ENCODE measurements at places on chromosomes 5 and 9.

DNA sequence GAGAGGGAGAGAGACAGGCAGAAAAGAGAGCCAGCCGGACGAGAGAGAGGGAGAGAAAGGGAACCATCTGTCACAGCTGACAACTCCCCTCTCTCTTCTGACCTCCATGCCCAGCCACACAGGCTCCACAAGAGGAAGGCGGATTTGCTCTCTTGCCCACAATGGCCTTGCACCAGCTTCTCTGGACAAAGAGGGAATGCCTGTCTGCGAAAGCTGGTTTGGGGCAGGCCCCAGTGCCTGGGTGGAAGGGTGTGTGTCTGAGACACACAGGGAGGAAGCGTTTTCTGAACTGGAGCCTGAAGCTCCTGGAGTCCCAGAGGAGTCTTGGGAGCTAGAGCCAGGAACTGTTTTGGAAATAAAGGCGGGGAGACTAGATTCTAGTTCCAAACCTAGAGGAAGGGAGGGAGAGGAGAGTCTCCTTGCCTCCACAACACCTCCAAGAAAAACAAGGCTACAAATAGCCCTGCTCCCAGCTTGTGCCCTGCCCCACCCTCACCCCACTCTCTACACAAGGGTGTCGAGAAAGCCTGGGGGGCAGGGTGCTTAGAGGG lies 12.5 kb downstream of the C1QTNF2 start:
- H3K4me1 ChIP-seq = no peaks in the 10 kb centered on the region
- no peak overlapping the region for H3K27ac ChIP-seq
- no peak for DNase-seq
- H3K27me3 ChIP-seq = peaks cover 3% of the 10 kb centered on the region

- DNase-seq = no peak
- H3K4me3 ChIP-seq = peak overlapping the region; percentile 12
- H3K27ac ChIP-seq = peak overlapping the region; percentile 8
- H3K36me3 ChIP-seq = peaks cover 5% of the 10 kb centered on the region
- H3K4me1 ChIP-seq = peaks cover 32% of the 10 kb centered on the region
These were observed 453.3 kb downstream of the DIRAS2 start for GRCh38 chr9:90189306-90189705.

- H3K4me1 ChIP-seq = peaks cover 25% of the 10 kb centered on the region
- no peak overlapping the region for H3K27ac ChIP-seq
- no peak overlapping the region for H3K4me3 ChIP-seq
- H3K36me3 ChIP-seq = peaks cover 10% of the 10 kb centered on the region
- H3K27me3 ChIP-seq = no peaks in the 10 kb centered on the region
These were observed 67.0 kb upstream of the NEK6 start for GRCh38 chr9:124190761-124191160.

DNA sequence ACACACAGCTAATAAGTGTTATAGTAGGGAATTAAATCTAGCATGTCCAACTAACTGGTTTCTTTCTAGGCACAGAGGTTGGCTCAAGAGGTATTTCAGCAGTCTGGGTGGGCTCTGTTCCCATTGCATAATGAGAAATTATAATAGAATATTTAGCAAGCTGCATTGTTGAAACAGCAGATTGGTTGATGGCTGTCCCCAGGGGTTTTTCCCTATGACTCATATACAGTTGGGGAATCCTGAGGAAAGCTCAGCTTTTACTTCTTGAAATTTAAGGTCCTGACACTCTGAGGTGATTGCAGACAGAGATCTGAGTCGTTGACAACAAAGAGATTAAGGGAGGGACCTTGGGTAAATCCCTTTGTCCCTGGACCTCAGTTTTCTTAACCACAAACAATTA lies 38.3 kb upstream of the TNFSF8 start:
- DNase-seq = no peak
- no peak overlapping the region for H3K4me3 ChIP-seq

DNA sequence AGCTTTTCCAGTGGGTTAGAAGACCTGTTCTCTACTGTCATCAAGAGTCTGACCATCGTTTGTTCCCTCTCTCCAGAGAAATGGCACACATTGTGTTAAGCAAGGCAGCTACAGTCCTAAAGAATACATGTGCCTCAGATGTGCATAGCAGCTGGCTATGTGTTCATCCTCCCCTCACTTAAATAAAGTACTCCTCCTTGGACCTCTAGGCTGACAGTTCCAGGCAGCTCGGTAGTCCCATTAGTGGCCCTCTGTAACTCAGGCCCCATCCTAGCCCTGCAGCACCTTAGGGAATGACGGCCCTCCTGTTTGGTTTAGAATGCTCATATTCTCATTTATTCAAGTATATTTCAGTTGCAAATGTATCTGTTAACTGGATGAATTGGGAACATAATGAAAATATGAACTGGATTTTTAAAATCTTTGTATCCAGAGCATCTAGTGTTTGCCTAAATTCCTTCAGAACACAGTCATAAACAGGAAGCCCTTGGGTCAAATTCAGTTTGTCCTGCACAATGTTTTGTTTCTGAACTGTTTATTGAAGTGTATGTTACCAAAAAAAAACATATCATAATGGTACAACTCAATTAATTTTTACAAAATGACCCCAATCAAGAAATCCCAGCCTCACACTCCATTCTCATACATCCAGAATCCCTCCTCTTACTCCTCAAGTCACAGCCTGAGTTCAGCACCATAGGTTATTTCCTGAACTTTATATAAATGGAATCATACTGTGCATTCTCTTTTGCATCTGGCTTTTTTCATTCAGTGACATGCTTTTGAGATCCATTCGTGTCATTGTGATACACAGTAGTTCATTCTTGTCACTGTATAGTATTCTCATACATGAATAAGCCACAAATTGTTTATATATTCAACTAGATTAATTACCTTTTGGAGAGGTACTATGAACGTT lies 1.6 kb upstream of the ASPN start:
- no peaks in the 10 kb centered on the region for H3K36me3 ChIP-seq
- no peak overlapping the region for H3K4me3 ChIP-seq
- no peak for DNase-seq
- no peak overlapping the region for H3K27ac ChIP-seq
- H3K27me3 ChIP-seq = no peaks in the 10 kb centered on the region
- no peaks in the 10 kb centered on the region for H3K4me1 ChIP-seq

- H3K27me3 ChIP-seq = no peaks in the 10 kb centered on the region
- H3K27ac ChIP-seq = no peak overlapping the region
- DNase-seq = no peak
- no peak overlapping the region for H3K4me3 ChIP-seq
These were observed 552.4 kb downstream of the IRX1 start for GRCh38 chr5:4148009-4148408.

- H3K36me3 ChIP-seq = peaks cover 6% of the 10 kb centered on the region
- H3K27ac ChIP-seq = no peak overlapping the region
- peak overlapping the region; percentile 90 for H3K4me3 ChIP-seq
- H3K4me1 ChIP-seq = peaks cover 13% of the 10 kb centered on the region
- no peak for DNase-seq
- no peaks in the 10 kb centered on the region for H3K27me3 ChIP-seq
These were observed 916 bp downstream of the TOR1A start for GRCh38 chr9:129822898-129823541.

GRCh38 chr5:39933061-39933460 lies 508.3 kb upstream of the DAB2 start:
- peaks cover under 1% of the 10 kb centered on the region for H3K27me3 ChIP-seq
- no peaks in the 10 kb centered on the region for H3K4me1 ChIP-seq
- DNase-seq = no peak
- H3K36me3 ChIP-seq = no peaks in the 10 kb centered on the region
- H3K4me3 ChIP-seq = no peak overlapping the region

- peak overlapping the region; percentile 99 for H3K4me3 ChIP-seq
- H3K27ac ChIP-seq = peak overlapping the region; percentile 94
- H3K4me1 ChIP-seq = peaks cover 10% of the 10 kb centered on the region
- no peaks in the 10 kb centered on the region for H3K36me3 ChIP-seq
- no peaks in the 10 kb centered on the region for H3K27me3 ChIP-seq
- DNase-seq = no peak
These were observed 596 bp upstream of the ADAMTS6 start for GRCh38 chr5:65482296-65482735.

GRCh38 chr9:18274693-18275092 lies 199.3 kb upstream of the ADAMTSL1 start:
- no peak overlapping the region for H3K4me3 ChIP-seq
- H3K4me1 ChIP-seq = no peaks in the 10 kb centered on the region
- H3K36me3 ChIP-seq = no peaks in the 10 kb centered on the region
- no peak for DNase-seq

GRCh38 chr5:76920491-76920890 lies 32.4 kb upstream of the CRHBP start:
- H3K36me3 ChIP-seq = peaks cover 3% of the 10 kb centered on the region
- no peaks in the 10 kb centered on the region for H3K4me1 ChIP-seq
- H3K27ac ChIP-seq = no peak overlapping the region
- no peak overlapping the region for H3K4me3 ChIP-seq

GRCh38 chr9:107309271-107309670 lies 26.2 kb downstream of the RAD23B start:
- no peak overlapping the region for H3K4me3 ChIP-seq
- H3K36me3 ChIP-seq = peaks cover 44% of the 10 kb centered on the region
- H3K27ac ChIP-seq = no peak overlapping the region
- no peaks in the 10 kb centered on the region for H3K27me3 ChIP-seq
- peaks cover 24% of the 10 kb centered on the region for H3K4me1 ChIP-seq

GRCh38 chr5:87022415-87022814 lies 245.3 kb upstream of the RASA1 start:
- H3K4me1 ChIP-seq = peaks cover 10% of the 10 kb centered on the region
- no peaks in the 10 kb centered on the region for H3K27me3 ChIP-seq
- DNase-seq = no peak
- H3K27ac ChIP-seq = no peak overlapping the region

- H3K27ac ChIP-seq = no peak overlapping the region
- no peaks in the 10 kb centered on the region for H3K4me1 ChIP-seq
- no peak for DNase-seq
These were observed 55.4 kb upstream of the SGCD start for GRCh38 chr5:156271569-156271968.

- no peak for DNase-seq
- H3K4me1 ChIP-seq = peaks cover 7% of the 10 kb centered on the region
- peaks cover 22% of the 10 kb centered on the region for H3K36me3 ChIP-seq
- no peaks in the 10 kb centered on the region for H3K27me3 ChIP-seq
These were observed 1.5 kb upstream of the GPR21 start for GRCh38 chr9:123031963-123032362.

DNA sequence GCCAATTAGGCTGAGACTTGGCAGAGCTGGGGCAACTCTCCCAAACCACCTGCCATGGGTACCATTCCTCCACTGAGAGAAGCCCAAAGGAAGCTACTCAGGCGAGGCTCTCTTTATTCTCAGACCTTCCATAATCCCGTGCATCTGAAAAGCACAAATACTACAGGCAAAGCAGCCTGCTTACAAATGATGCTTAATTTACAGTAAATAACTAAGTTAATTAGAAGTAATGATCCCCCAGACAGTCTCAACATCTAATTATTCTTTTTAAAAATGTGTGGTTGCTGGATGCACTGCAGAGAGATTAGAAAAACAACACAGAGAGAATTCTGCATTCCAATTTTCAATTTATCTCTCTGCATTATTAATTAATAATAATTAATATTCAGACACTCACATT lies 53.1 kb downstream of the AK8 start:
- H3K27ac ChIP-seq = no peak overlapping the region
- no peak overlapping the region for H3K4me3 ChIP-seq
- no peaks in the 10 kb centered on the region for H3K4me1 ChIP-seq

DNA sequence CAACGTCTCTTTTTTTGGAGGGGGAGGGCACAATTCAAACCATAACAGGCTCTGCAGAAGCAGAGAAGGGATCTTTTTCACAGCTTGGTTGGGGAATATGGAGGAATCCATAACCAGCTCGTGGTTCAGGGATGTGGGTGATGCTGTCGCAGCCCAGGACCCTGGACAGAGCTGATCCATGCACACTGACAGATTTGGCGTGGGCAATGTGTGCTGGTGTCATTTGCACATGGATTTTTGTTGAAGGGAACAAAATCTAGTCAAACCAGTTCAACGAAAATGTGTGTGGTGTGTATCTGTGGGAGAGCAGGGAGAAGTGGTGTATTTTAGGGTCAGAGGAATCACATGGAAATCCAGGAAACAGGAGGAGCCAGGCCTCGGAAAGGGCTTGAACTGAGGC lies 4.2 kb downstream of the DOCK2 start:
- peak overlapping the region; percentile 54 for H3K27ac ChIP-seq
- H3K4me1 ChIP-seq = peaks cover 61% of the 10 kb centered on the region
- H3K4me3 ChIP-seq = no peak overlapping the region

DNA sequence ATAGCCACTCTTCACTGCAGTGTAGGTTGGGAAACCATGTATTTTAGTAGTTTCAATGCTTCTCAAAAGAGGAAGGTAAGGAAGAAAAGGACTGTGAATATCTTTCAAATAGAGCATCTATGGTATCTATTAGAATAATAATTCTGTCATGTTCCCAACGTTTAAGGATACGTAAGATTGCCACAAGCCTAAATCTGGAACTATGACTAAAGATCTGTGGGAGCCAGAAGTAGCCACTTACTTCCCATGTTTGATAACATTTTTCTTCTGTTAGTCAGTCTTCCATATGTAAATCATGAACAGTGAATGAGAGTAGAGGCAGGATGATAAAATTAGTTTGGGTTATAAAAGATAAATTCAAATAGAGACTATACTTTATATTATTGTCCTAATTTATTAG lies 16.3 kb upstream of the MROH2B start:
- H3K27ac ChIP-seq = no peak overlapping the region
- H3K4me1 ChIP-seq = no peaks in the 10 kb centered on the region
- no peak for DNase-seq

GRCh38 chr9:101367323-101367722 lies 17.5 kb downstream of the BAAT start:
- no peak for DNase-seq
- H3K36me3 ChIP-seq = no peaks in the 10 kb centered on the region
- H3K27ac ChIP-seq = no peak overlapping the region
- peaks cover 4% of the 10 kb centered on the region for H3K27me3 ChIP-seq
- H3K4me3 ChIP-seq = no peak overlapping the region

GRCh38 chr9:71975833-71976232 lies 64.4 kb downstream of the C9orf85 start:
- no peak for DNase-seq
- H3K36me3 ChIP-seq = peaks cover 6% of the 10 kb centered on the region
- H3K27me3 ChIP-seq = no peaks in the 10 kb centered on the region
- no peaks in the 10 kb centered on the region for H3K4me1 ChIP-seq

DNA sequence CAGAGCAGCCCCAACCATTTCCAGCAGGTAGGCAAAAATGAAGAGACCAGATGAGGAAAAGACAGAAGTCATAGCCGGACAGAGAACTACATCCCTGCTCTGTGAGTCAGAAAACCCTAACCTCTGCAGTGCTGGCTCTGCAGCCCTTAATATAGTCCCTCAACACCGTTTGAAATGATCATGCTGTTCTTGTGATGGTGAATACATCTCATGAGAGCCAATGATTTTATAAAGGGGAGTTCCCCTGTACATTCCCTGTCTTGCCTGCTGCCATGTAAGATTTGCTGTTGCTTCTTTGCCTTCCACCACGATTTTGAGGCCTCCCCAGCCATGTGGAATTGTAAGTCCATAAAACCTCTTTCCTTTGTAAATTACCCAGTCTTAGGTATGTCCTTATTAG lies 216.8 kb upstream of the RFX3 start:
- peaks cover 12% of the 10 kb centered on the region for H3K27me3 ChIP-seq
- no peaks in the 10 kb centered on the region for H3K36me3 ChIP-seq
- no peaks in the 10 kb centered on the region for H3K4me1 ChIP-seq
- no peak for DNase-seq

- no peak overlapping the region for H3K4me3 ChIP-seq
- no peaks in the 10 kb centered on the region for H3K36me3 ChIP-seq
- no peaks in the 10 kb centered on the region for H3K27me3 ChIP-seq
- no peak overlapping the region for H3K27ac ChIP-seq
- DNase-seq = no peak
These were observed 234.8 kb upstream of the IRX2 start for GRCh38 chr5:2986301-2986700.
